ENCODE measurements at places on chromosomes 16 and 17.

DNA sequence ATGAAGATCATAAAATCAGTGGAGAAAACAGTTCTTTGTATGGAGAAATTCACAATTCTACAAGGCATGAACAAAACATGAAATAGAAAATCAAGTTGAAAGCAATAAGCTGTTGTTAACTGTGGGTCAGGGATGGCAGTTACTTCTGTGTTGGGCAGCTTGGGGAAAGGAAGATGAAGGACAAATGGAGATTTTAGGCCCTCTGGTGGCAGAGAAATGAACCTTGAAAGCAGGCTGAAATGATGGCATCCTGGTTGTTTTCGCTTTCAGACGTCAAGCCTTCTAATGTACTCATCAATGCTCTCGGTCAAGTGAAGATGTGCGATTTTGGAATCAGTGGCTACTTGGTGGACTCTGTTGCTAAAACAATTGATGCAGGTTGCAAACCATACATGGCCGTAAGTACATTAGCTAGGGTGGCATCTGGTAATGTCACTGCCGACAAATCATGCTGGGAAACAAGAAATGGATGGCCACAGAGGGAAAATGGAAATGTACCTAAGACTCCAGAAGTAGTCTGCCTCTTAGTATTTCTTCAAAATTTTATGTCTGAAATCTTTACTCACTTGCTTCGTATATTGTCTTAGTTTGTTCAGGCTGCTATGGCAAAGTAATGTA, 108.9 kb downstream of the MAP2K6 start:
- DNase-seq, result no peak

GRCh38 chr17:31570951-31571892, 179.7 kb downstream of the RAB11FIP4 start:
- DNase-seq, result no peak

DNA sequence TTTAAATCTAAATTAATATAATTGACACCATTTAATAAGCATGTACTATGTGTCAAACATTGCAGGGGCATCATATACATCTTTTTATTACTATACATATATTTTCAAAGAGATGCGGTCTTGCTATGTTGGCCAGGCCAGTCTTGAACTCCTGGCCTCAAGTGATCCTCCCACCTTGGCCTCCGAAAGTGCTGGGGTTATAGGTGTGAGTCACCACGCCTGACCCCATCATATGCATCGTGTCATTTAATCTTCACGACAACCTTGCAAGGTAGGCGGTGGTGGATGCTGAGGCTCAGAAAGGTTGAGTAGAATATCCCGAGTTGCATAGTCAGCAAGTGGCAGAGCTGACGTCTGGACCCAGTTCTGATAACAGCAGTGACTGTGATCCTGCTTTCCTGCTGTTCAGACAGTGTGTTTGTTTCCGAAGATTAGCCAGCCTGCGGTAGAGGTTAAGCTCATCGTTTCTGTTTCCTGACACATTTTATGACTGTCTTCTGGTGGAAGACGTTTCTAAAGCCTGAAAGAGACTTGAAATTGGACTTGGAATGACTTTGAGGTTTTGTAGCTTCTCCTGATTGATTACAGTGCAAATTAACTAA, 316.6 kb downstream of the SNX29 start:
- no peak for DNase-seq

GRCh38 chr17:76840443-76840767, 27.8 kb upstream of the MGAT5B start:
- DNase-seq, result no peak

GRCh38 chr17:67686241-67686640, 31.5 kb upstream of the NOL11 start:
- DNase-seq, result no peak

DNA sequence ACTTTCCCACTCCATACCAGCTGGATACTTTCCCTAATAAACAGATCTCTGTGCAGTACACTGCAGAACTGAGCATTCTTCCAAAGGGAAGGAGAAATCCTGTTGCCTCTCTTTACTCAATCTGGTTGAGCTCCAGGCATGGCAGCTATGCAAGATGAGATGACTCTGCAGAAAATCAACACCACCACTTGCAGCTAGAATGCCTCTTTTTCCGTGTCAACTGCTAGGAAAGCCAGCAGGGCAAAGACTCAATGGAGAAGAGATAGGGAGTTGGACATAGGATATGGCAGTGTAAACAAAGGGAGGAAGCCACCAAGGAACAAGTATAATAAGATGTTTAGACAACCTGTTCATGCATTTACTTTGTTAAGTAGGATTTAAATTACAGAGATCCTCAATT, 40.4 kb upstream of the CORO6 start:
- no peak for DNase-seq

DNA sequence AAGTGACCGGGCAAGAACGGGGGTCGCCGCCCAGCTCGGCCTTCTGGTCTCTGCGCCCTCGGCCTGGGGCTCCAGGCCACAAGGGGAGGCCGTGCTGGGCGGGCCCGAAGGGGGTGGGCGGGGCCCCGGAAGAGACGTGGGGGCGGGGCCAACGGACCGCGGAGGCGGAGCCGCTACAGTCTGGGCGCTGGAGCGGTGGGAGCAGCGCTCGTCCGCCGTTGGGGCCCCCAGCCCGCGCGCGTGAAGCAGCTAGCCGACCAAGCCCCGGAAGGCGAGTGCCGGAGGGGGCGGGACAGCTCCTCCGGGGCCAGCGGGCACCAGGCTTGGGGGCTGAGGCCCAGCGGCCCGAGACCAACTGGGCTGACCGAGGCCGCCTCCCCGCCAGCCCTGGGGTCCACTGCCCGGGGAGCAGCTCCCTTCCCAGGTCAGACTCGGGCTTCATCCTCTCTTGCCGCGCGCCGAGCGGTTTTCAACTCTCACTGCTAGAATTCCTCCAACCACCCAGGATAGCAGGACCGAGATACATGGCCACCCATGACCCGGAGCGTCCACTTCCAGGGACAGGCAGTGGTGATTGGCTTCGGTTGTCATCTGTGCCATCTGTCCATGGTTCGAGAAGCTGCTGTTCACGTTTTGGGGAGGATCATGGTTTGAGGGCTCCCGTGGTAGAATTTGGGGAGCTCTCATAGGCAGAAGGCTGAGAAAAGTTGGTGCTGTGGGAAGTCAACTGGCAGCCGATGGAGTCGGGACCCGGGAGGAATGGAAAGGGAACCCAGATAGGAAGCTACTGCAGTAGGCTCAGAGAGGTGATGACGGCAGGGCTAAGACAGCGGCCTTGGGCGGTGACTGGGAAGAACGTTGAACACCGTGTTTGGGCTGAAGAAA, 44.6 kb upstream of the LCMT1 start:
- peak; percentile 91 for DNase-seq

DNA sequence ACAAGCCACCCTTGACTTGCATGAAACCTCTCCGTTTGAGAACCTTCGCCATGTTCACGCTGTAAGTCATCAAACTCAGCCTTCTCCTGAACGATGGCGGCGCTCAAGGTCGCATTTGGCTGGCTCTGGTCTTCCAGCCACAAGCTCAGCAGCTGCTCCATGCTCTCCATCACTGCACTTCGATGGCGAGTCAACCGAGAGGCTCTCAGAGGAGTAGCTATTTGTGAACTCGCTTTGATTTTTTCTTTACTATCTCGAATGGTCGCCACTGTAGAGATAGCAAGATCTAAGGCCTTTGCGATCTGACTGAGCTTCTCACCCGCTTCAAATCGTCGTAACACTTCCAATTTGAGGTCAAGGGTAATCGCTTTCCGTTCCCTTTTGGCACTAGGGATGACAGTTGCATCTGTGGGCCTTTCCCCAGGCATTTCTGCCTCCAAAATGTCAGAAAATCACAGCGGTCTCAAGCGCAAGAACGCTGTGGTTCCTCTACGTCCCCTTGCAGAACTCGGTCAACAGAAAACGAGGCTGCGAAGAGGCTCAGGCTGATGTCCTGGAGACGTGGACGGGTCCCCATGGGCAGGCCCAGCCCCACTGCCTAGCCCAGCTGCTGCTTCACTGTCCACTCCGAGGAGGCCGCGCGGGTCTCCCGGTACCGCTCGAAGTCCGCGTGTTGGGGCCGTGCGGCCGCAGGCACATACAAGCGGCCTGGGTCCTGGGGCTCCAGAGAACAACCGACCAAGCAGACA, 23.1 kb downstream of the DEF8 start:
- DNase-seq, result no peak

- DNase-seq, result no peak
These were observed 204.1 kb upstream of the NOG start for GRCh38 chr17:56389356-56389755.

- no peak for DNase-seq
These were observed 26.5 kb downstream of the EPN2 start for GRCh38 chr17:19263641-19264051.

DNA sequence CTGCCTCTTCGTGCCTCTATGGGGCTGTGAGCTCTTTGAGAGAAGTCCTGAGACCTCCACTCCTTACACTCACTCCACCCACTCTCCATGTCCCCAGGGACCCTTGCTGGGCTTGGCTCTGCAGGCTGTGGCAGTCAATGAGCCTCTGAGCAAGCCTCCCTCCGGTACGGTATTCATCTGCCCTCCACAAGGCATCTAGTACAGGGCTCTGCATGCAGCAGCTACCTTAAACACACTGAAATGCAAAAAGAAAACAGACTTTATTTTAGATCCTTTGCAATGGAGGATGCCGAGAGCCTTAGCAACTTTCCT, 38.9 kb upstream of the SMPD3 start:
- no peak for DNase-seq

GRCh38 chr16:58500430-58501241, 693 bp downstream of the NDRG4 start:
- no peak for DNase-seq

- DNase-seq, result no peak
These were observed 7.7 kb downstream of the CYB561 start for GRCh38 chr17:63438092-63439051.

GRCh38 chr17:37081287-37081686, 132.5 kb downstream of the AATF start:
- DNase-seq, result no peak

- no peak for DNase-seq
These were observed 3.3 kb downstream of the HOXB2 start for GRCh38 chr17:48541577-48542113.

DNA sequence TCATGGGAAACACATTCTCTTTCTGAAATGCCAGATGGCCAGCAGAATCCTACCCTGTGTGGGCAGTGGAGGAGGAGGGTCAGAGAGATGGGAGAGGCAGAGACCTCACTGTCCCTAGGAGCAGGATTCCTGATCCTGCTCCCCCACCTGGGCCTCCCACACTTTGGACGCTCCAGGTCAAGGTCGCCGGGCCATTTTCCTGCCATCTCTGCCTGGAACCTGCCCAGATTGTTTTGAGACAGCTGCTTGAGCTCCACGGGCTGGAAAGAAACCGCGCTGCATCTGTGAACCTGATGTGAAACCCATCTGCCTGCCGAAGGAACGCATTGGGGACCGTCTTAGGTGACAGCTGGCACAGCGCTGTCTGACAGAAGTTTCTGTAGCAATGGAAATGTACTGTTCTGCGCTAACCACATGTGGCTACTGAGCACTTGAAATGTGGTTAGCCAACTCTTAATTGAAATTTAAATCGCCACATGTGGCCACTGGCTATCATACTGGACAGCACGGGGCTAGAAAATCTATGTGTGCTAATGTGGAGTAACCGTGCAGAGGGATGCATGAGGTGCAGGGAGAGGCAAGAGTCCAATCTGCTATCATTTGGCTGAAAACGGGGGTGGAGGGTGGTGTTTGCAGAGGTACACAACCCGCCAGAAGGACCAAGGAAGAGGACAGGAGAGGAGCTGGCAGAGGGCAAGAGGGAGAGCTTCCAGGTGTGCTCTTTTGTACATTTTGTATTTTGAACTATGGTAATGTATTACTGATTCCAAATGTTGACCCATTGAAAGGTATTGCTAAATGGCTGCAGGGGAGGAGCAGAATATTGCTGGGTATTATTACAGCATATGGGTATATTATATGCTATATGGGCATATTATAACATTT, 15.4 kb upstream of the NUBP1 start:
- DNase-seq, result no peak

GRCh38 chr16:986411-986810, 4.8 kb downstream of the SOX8 start:
- no peak for DNase-seq

- no peak for DNase-seq
These were observed 24.7 kb upstream of the CIITA start for GRCh38 chr16:10852286-10852685.

GRCh38 chr17:14330492-14330962, 29.6 kb downstream of the HS3ST3B1 start:
- DNase-seq, result no peak

DNA sequence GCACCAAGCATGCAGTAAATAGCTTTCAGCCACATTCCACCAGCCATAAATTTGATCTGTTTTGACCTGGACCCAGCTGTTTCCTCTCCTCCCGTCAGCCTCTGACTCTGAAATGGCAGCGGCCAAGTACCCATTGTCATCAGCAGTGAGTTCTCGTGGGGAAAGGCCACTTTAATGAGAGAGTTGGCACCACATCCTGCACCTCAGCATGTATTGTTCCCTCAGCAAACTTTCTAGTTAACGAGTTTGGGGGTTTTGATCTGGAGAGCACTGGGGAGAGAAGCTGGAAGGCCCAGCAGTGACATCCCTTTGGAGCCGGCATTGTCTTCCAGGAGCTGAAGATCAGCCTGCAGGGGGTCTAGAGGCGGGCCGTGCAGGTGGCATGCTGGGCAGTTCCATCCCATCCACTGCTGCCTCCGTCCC, 84.9 kb downstream of the RPA1 start:
- DNase-seq, result no peak

- DNase-seq, result no peak
These were observed 19.3 kb downstream of the PEMT start for GRCh38 chr17:17572010-17572785.

DNA sequence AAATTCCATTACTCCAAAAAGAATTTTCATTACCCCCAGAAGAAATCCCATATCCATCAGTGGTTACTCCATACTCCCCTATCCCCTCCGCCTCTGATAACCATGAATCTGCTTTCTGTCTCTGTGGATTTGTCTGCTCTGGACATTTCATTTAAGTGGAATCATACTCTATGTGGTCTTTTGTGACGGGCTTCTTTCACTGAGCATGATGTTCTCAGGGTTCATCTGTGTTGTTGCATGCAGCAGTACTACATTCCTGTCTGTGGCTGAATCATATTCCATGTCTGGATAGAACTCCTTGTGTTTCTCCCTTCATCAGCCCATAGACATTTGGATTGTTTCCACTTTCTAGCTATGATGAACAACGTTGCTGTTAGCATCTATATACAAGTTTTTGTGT, 59.5 kb upstream of the IRX3 start:
- no peak for DNase-seq

DNA sequence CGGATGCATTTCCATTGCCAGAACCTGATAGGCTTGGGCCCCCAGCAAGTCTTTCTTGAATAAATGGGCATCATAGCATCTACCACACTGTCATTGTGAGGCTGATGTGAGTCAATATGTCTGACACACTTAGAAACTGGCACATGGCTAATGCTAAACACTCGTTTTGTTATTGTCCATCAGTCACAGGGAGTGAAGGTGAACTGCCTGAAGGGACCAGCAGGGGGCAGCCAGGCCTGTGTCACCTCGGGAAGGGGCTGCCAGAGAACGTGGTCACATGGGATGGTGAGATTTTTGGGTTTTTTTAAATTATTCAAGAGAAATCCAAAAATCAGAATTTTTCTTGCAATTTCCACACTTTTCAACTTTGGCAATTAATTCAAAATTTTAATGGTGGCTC, 831 bp upstream of the RCVRN start:
- no peak for DNase-seq
